ENCODE measurements at places on chromosomes 1 and 21.

- no peak for DNase-seq
Observed at GRCh38 chr1:201142849-201143725, 11.2 kb downstream of the TMEM9 start.

- DNase-seq = no peak
Observed at GRCh38 chr1:212555426-212555825, 53.1 kb upstream of the ATF3 start.

DNA sequence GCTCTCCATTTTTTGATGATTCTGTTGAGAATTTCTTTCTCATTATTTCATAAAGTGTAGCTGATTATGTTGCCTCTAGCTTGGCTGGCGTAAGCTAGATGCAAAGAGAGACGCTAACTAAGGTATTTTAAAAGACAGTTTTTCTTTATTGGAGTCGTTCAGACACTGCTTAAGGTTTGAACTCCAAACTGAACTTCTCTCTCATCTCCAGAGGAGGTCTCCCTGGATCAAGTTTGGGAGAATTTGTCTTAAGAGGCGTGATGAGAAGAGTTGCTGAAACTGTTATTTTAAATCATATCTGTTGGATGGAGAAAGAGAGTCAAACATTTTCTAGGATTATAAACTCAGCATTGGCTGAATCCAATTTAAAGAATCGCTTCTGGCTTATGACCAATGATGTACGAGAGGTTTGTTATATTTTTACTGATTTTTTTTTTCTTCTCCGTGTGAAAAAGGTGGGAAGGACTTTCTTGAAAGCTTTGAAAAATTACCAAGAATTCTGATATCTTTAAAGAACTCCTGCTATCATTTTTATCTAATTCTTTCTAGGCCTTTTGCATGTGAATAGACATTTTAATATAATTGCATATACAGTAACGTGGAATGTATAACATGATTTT, 34.0 kb downstream of the MAP3K7CL start:
- peak; percentile 28 for DNase-seq

GRCh38 chr1:214280386-214281020, 456 bp upstream of the SMYD2 start:
- DNase-seq = peak; percentile 29

GRCh38 chr1:89736937-89737733, 83.7 kb upstream of the LRRC8D start:
- no peak for DNase-seq

DNA sequence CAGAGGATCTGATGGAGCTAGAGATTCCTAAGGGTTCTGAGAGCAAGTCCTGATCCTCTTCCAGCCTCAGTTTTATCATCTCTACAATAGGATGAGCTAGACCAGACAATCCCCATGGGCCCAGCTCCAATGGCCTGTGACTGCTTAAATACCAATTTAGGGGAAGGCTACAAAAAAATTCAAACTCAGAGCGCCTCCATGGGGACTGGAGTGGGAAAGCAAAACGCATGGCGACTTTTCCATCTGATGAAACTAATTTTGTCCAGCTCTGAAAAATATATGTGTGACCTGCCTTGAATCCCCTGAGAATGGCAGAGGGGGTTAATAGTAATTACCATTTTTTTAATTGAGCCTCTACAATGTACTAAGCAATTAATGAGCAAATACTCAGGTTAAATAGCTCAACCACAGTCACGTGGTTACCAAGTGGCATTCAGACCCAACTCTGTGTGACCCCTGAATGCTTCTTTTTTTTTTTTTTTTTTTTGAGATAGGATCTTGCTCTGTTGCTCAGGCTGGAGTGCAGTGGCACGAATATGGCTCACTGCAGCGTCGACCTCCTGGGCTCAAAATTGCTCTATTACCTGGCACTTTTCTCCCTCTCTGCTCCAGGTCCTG, 8.4 kb downstream of the EXTL1 start:
- no peak for DNase-seq

- no peak for DNase-seq
Observed at GRCh38 chr1:23930861-23931490, 17.8 kb upstream of the CNR2 start.

- DNase-seq = no peak
Observed at GRCh38 chr1:3086272-3086974, 17.4 kb downstream of the PRDM16 start.

DNA sequence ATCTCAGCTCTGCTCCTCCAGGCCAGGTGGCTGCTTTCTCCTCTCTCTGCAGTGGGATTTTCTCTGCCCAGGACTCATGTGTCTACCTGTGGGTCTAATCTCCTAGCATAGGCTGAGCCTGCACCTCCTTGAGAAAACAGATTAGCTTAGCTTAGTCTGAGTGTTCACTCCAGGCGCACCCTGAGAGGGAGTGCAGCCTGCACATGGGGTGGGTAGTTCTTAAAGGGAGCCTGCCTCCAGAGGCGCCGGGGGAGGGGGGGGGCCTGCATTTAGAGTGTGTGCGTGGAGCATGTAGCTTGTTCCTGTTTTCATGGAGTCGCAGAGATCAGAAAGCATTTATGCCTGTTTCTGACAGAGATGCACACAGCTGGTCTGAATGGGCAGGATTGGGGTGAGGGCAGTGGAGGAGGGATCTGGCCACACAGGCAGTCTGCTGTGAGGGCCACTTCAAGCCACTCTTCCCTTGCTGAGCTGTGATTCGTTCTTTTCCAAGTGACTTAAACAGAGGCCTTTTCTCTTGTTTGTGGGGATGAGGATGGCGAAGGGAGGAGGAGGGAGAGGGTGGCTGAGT, 45.2 kb downstream of the GALNT2 start:
- DNase-seq = no peak

DNA sequence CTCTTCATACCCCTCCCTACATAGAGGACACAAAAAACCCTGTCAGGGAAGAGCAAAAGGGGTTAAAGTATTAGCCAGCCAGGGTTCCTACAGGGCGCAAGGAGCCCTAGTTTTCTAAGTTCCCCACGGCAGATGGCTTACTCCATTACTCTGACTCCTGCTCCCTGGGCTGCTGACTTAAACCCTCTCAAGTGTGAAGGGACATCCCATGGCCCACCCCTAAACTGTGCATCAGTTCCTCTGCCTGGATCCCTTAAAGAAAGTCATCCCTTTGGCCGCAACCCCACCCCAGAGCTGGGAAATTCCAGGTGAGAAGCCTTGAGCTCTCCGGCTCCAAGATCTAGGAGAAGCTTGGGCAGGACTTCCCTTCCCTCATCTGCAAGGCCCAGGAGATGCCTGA, 236.0 kb downstream of the TOMM20 start:
- no peak for DNase-seq

DNA sequence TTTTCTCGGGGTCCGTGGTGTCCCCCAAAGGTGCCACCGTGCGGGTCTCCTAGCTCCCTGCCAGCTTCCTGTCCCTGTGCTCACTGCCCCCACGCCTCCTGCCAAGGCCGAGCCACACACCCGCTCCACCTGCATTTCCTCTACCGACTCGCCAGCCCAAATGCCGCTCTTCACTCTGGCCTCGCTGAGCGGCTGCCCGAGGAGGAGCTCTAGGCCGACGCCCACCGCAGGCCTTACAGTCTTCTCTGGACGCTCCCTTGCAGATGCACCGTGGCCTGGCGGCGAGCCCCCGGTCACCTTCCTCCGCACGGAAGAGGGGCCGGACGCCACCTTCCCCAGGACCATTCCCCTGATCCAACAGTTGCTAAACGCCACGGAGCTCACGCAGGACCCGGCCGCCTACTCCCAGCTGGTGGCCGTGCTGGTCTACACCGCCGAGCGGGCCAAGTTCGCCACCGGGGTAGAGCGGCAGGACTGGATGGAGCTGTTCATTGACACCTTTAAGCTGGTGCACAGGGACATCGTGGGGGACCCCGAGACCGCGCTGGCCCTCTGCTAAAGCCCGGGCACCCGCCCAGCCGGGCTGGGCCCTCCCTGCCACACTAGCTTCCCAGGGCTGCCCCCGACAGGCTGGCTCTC, 26.3 kb downstream of the FTCD start:
- DNase-seq = no peak

DNA sequence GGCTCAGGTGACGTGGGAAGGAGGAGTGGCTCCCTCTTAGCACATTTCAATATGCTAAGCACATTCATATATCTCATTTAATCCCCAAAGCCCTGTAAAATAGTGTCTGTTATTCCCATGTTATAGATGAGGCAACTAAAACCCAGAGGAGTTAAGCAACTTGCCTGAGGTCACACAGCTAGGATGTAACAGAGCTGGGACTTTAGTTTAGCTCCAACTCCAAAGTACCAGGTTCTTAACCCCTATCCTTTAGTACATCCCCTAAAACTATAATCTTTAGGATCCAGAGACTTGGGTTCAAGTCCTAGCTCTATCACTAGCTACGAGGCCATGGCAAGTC, 48.5 kb downstream of the LGR6 start:
- no peak for DNase-seq

DNA sequence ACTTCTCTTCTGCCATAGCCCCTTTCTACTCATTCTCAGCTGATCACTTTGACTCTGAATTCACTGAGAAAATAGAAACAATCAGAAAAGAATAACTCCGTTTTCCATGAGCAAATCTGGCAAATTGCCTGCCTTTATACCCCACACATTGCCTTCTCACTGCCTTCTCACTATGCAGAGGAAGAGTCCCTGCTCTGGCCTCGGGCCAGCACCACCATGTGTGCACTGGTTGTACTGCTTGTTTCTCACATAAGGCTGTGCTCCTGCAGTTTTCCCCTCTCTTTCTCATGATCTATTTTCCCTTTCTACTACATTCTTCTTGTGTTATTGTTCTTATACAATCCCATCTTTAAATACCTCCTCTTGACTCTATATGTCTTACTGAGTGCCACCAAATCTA, 2.3 kb upstream of the HMGCS2 start:
- DNase-seq = no peak

DNA sequence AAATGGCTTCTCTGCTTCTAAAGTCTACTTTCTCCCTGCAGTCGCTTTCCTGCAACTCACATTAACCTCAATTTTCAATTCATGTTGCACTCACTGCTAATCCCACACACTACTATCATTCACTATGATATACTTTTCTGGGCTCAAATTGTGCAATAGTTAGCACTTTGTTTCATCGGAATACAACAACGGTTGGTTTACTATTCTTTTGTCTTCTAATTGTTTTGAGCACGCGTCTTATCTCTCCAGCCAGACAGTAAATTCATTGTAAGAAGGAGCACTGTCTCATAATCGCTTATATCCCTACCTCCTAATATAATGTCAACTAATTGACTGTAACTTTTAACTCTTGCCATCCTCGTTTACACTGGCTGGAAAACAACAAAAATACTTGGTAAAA, 3.9 kb upstream of the PALMD start:
- DNase-seq = no peak

DNA sequence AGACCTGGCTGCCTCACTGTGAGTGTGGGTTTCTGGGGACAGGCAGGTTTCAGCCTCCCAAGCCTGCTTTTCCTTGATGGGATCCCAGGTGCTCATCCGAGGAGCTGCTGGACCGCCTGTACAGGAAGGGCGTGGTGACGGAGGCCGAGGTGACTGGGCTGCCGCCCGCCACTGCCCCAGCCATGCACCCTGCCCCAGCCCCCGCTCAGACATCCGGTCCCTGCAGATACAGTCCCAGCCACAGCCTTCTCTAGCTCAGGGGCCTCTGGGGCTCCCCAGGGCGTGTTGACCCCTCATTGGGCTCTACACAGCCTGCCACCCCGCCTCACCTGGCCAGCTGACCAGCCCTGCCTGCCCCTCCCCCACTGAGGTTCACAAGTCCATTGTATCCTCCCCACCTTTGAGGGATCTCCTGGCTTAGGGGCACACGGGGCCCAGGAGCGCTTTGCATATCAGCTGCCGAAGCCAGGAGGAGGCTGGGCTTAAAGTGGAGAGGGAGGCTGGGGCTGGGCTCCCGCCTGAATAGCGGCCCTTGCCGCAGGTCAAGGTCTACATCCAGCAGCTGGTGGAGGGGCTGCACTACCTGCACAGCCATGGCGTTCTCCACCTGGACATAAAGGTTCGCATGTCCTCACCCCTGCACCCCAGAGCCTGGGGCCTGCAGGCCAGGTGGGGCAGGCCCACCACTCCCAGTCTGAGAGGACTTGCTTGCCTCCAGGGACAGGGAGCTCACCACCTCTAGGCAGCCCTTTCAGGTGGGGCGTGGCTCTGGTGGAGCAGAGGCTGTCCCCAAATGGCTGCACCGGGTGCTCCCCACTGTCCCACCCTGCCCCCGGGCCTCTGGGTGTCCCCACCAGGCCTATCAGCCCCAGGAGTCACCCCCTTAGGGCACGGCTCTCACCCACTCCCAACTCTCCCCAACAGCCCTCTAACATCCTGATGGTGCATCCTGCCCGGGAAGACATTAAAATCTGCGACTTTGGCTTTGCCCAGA, 38.5 kb downstream of the TRIM11 start:
- no peak for DNase-seq

DNA sequence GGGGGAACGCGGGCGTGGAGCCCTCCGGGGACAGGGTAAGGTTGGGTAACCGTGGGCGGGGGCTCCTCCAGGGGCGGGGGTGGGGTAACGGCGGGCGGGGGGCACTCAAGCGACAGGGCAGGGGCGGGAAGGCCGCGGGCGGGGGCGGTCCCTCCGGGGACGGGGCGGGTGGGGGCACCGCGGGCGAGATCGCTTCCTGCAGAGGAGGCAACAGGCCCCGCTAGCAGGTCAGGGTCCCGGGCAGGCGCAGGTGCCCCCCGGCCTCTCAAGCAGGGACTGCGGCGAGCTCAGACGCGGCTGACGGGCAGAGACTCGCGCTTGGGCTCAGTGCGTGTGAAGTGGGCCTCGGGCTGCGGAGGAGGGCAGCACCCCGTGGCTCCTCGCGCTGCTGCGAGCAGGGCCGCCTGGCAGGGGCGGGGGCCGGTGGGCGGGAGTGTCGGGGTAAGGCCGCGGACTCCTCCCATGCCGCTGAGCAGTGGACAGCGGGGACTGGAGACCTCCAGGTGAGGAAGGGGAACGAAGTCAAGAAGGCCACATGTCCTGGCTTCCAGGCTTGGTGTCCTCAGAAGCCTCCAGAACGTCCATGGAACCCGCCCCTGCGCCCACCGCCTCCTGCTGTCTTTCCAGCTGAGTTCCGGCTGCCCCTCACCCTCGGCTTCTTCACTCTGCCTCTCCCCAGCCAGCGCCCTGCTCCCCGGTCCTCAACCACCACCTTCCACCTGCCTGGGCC, 627 bp upstream of the GNB1 start:
- DNase-seq = peak; percentile 80

DNA sequence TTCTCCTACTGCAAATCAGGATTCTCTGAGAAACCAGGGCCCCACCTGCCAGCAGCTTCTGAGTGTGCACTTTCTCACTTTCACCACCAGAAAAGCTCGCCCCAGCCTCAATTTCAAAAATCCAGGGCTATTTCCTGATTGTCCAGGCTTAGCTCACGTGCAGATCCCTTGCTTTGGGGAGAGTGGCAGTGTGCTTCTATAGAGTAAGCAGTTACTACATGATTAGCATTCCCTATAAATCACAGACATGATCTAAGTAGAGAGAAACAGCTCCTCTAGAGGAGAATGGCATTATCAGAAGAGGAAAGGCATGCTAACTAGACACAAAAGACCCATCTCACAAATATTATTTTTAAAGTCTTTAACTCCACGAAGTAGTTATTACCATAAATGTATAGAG, 456.0 kb upstream of the PKN2 start:
- DNase-seq = no peak

DNA sequence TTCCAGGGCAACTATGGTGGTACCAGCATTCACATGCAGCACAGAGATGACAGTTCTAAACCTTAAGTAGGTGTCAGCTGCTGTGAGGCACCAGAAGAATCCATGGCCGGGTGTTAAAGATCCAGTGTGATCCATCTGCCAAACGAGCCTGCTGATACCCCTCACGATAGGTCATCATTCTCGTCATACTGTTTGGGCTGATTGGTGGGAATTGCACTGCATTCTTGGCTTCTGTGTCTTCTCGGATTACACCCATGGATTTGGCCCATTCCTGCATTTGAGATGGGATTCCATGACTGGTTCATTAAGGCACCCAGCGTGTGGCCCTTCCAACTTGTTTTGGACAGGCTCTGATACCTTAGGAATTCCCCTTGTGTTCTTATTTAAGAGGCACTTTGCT, 55.2 kb downstream of the ST6GALNAC3 start:
- no peak for DNase-seq

Data from NCI-H1436 (cell line).